Peyer's patch (tissue), 4 donors: ENCODE measurements at places on chromosomes 12 and 14. TPM values are rescaled to one million over a fixed set of nuclear protein-coding genes. Genes with fewer than 3 reads are reported as not detected.

GRCh38 chr12:78555802-78556201 lies 308.8 kb upstream of the SYT1 start:
- H3K27ac ChIP-seq: no peak overlapping the region
- H3K4me3 ChIP-seq: no peak overlapping the region
- H3K36me3 ChIP-seq: no peaks in the 10 kb centered on the region
- DNase-seq: no peak
- H3K27me3 ChIP-seq: no peaks in the 10 kb centered on the region

DNA sequence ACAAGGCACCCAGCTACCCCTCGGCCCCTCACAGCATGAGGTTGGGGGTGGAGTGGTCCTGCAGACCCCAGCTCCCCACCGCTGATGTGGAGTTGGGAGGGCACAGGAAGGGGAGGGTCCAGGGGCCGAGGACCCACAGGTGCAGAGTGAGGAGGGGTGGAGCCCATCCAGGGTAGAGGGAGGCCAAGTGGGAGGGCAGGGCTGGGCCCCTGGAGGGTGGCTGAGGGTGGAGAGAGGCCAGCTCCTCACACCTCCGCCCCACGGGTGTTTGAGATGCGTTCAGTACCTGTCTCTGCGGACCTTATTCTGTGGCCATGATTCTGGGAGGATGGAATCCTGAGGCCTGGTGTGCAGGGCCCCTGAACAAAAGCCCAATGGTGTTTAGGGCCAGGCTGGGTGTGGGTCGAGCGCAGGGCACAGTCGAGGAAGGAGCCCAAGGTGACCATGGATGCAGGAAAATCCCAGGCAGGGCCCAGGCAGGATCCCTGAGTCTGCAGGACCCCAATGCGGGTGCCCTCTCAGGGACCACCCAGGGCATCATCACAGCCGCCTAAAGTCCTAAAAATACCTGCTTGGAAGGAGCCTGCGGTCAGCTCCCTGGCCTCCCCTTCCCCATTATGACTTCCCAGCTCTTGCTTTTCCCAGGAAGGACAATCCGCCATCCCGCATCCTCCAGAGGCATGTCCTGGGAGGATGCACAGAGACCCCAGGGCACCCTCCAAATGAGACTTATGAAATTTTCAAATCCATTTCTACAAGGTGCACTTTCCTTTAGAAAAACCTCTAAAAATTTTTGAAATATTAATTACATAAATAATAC lies 377.1 kb upstream of the SFSWAP start:
- no peak overlapping the region for H3K4me3 ChIP-seq
- H3K27ac ChIP-seq: no peak overlapping the region
- no peak for DNase-seq
- H3K4me1 ChIP-seq: no peaks in the 10 kb centered on the region
- no peaks in the 10 kb centered on the region for H3K36me3 ChIP-seq

DNA sequence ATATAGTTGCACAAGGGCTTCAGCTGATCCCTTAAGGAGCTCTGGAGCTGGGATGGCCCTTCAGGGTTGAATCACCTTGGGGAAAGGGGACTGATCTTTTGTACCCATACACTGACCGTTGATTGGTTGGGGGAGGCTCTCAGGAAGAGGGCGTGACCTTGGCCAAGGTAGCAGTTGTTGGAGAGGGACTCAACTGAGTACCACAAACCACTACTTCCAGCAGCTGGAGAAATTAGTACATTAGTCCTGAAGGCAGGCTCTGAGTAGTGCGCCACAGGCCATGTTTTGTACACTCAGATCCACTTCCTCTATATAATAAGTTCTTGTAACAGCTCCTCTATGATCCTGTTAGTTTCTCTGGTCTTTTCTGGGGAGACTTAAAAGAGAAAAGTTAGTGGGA lies 317.6 kb downstream of the CCDC91 start:
- H3K4me1 ChIP-seq: no peaks in the 10 kb centered on the region
- no peak for DNase-seq
- no peaks in the 10 kb centered on the region for H3K36me3 ChIP-seq
- no peaks in the 10 kb centered on the region for H3K27me3 ChIP-seq
- no peak overlapping the region for H3K27ac ChIP-seq

COL2A1 gene
- total RNA-seq: 0.27 TPM

DNA sequence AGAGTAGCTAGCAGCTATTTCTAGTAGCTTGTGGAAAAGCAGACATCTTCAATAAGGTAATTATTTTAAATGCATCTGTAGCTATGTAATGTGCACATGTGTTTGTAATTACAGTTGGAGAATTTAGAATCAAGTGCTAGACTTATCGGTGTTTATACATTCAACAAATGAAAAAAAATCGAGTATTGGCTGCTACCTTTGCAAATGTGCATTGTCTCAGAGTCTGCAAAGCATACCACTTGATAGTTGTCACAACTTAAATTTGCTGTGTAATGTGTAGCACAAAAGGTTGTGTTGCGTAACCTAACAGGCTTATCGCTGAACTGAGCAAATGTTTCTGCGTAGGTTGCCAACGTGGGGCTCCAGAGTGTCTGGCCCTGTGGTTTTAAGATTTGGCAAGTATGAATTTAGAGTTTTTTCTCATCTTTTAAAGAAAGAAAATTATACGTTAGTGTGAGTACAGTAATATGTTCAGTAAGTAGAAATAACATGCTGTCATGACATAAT lies 44.3 kb downstream of the TMTC2 start:
- H3K27ac ChIP-seq: no peak overlapping the region
- H3K4me3 ChIP-seq: no peak overlapping the region
- no peaks in the 10 kb centered on the region for H3K4me1 ChIP-seq
- no peak for DNase-seq
- H3K36me3 ChIP-seq: no peaks in the 10 kb centered on the region

MANSC1 gene
- not detected for total RNA-seq

DNA sequence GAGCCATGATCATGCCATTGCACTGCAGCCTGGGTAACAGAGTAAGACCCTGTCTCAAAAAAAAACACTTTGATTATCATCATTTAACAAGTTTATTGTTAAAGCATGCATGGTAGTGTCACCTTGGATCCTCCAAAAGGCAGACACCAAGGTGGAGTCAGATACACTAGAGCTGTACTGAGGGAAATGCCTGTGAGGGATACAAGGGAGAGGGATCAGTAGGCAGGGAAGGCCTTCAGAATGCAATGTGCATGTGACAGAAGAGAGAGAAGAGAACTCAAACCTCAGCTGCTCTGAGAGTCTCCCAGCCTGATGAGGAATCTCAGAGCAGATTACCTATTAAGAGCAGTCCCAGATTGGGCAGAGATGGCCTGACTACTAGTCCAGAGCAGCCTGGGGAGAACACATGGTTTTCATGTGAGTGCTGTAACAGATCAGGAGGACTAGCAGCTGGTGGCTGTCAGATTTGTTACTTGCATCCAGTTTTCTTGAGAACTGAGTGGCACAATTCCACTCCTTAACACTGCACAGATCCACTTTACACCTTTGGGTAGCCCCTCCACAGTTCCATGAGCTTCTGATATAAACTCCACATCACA lies 38.0 kb upstream of the A2ML1 start:
- no peak overlapping the region for H3K27ac ChIP-seq
- H3K36me3 ChIP-seq: no peaks in the 10 kb centered on the region
- H3K4me1 ChIP-seq: no peaks in the 10 kb centered on the region

- no peak overlapping the region for H3K4me3 ChIP-seq
- no peaks in the 10 kb centered on the region for H3K27me3 ChIP-seq
- H3K4me1 ChIP-seq: no peaks in the 10 kb centered on the region
- DNase-seq: no peak
Measured at GRCh38 chr14:60396718-60397343, 89.0 kb downstream of the C14orf39 start.

DNA sequence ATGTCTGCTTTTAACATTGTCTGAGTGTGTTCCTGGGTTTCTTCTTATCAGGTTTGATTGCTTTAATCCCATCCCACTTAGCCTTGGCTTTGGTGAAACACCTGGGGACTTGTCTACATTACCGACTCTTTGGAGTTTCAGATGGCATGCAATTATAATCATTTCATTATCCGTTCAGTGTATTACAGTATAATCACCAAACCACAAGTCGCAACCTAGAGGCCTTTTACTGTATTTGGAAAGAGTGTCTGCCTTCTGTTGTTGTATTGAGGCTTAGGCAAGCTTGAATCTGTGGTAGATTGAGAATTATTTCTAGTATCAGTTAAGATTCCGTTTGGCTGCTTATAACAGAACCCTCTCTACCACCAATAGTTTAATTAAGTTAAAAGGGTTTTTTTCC lies 103.9 kb downstream of the TGFB3 start:
- H3K27ac ChIP-seq: no peak overlapping the region
- H3K4me1 ChIP-seq: no peaks in the 10 kb centered on the region
- no peak overlapping the region for H3K4me3 ChIP-seq
- no peak for DNase-seq
- no peaks in the 10 kb centered on the region for H3K27me3 ChIP-seq

DNA sequence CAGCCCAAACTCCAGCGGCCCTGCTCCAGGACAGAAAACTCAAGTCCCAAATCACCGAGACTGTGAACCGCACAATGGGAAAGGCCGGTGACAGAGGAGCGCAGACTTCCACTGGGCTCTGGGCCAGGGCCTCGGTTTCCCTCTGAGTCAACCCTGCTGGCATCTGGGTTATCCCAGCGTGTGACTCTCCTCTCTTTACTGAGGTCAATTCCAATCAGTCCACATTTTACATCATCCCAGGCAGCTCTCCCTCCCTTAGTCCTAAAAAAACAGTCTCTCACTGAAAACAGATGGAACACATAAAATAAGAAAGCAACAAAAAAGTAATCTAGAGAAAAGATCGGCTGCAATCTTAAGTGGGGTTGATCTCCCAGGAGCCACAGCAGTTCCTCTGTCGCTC lies 36.9 kb downstream of the ITPK1 start:
- no peaks in the 10 kb centered on the region for H3K36me3 ChIP-seq
- no peaks in the 10 kb centered on the region for H3K27me3 ChIP-seq
- H3K27ac ChIP-seq: peak overlapping the region; percentile 5
- H3K4me3 ChIP-seq: no peak overlapping the region
- H3K4me1 ChIP-seq: peaks cover 23% of the 10 kb centered on the region
- DNase-seq: no peak

DNA sequence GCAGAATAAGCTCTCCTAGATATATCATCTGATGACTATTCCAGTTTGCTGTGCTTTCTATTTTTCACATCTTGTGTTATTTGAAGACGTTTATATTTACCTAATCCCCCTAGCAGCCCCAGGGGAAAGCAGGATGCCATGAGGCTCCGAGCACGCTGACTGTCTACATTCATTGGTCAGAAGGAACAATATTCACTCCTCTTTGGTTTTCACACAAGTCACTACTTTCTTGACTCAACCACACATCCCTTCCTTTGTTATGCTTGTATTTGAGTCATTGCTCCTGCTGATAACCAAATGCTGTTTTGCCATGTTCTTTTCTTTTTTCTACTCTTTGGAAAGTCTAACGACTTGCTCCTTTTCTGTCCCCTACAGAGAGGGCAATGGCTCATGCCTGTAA lies 86.5 kb upstream of the SLC38A2 start:
- H3K4me1 ChIP-seq: no peaks in the 10 kb centered on the region
- H3K27me3 ChIP-seq: no peaks in the 10 kb centered on the region
- no peak for DNase-seq
- H3K4me3 ChIP-seq: no peak overlapping the region
- no peak overlapping the region for H3K27ac ChIP-seq
- H3K36me3 ChIP-seq: no peaks in the 10 kb centered on the region

TSPAN9 gene
- total RNA-seq: 12.3 TPM

IL26 gene
- total RNA-seq: not detected

OR11H12 gene
- total RNA-seq: not detected

DNA sequence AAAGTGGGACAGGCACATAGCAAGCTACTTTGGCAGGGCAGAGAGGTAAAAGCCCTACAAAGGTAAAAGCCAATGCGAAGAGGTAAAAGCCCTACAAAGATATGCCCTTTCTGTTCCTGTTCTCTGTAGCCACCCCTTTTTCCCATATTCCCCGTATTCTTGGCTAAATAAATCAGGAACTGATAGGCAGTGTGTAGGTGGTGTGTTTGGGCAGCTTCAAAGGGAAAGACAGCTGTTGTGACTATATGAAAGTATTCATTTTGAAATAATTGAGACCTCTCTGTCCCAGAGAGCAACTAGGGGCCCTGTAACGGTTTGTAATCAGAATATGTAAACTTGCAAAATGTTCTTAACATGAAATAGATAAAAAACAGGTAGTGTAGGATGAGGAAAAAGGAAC lies 11.3 kb upstream of the SLC41A2 start:
- H3K36me3 ChIP-seq: no peaks in the 10 kb centered on the region
- no peaks in the 10 kb centered on the region for H3K4me1 ChIP-seq
- no peak overlapping the region for H3K27ac ChIP-seq
- no peak for DNase-seq
- H3K4me3 ChIP-seq: no peak overlapping the region

LACRT gene
- total RNA-seq: not detected

- H3K27ac ChIP-seq: no peak overlapping the region
- H3K4me3 ChIP-seq: no peak overlapping the region
- DNase-seq: no peak
- H3K4me1 ChIP-seq: no peaks in the 10 kb centered on the region
- no peaks in the 10 kb centered on the region for H3K27me3 ChIP-seq
- no peaks in the 10 kb centered on the region for H3K36me3 ChIP-seq
Measured at GRCh38 chr12:69894800-69895383, 69.9 kb downstream of the MYRFL start.

STON2 gene
- total RNA-seq: 25.3 TPM

GRCh38 chr14:35403114-35403602 lies 1.4 kb downstream of the NFKBIA start:
- H3K27me3 ChIP-seq: no peaks in the 10 kb centered on the region
- peak overlapping the region; percentile 100 for H3K27ac ChIP-seq

FRMD6 gene
- total RNA-seq: 73.4 TPM

GRCh38 chr12:116106870-116107269 lies 170.6 kb downstream of the MED13L start:
- no peak overlapping the region for H3K4me3 ChIP-seq
- no peak overlapping the region for H3K27ac ChIP-seq
- no peaks in the 10 kb centered on the region for H3K36me3 ChIP-seq
- DNase-seq: no peak
- no peaks in the 10 kb centered on the region for H3K27me3 ChIP-seq

DNA sequence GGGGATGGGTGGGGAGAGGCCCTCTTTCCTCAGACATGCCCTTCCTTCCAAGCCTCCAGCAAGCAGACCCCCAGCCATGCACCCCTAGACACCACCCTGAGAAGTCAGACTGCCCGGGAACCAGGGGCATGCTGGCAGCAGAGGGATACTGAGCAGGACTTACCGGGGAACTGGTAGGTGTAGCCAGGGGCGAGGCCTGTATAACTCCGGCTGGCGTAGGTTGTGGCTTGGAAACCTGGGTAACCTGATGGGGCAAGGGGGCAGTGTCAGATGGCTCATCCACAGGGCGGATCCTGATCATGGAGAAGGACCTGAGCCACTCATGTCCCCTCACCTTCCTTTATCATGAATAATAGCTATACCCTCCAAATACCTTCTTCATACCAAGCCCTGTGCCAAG lies 15.8 kb downstream of the MSI1 start:
- H3K36me3 ChIP-seq: no peaks in the 10 kb centered on the region
- no peaks in the 10 kb centered on the region for H3K27me3 ChIP-seq
- no peak overlapping the region for H3K4me3 ChIP-seq
- H3K4me1 ChIP-seq: no peaks in the 10 kb centered on the region
- H3K27ac ChIP-seq: no peak overlapping the region

GRCh38 chr12:48986720-48987291 lies 8.7 kb downstream of the WNT1 start:
- H3K4me1 ChIP-seq: no peaks in the 10 kb centered on the region
- no peak for DNase-seq
- H3K4me3 ChIP-seq: no peak overlapping the region
- H3K27ac ChIP-seq: no peak overlapping the region

OR4E2 gene
- not detected for total RNA-seq
